SW 1271 (cell line): ENCODE measurements at places on chromosomes 3 and 15.

GRCh38 chr15:58549013-58549784, 117.4 kb downstream of the LIPC start:
- DNase-seq = no peak

DNA sequence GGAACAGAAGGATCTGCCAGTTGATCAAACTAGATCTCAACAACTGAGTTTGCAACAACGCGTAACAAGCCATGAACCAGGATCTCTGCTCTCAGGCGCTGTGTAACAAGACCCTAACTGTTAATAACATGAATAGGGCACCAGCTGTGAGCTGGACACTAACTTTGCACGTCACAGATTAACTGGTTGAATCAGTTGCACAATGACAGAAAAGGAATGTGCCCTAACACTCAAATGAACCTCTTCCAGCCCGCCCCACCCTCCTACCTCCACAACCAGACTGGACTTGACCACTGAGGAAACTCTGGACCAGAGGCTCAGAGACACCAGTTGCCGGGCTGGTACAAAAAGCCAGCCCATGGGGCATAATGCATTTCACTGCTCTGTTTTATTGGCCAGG, 34.3 kb downstream of the MCF2L2 start:
- DNase-seq = no peak

DNA sequence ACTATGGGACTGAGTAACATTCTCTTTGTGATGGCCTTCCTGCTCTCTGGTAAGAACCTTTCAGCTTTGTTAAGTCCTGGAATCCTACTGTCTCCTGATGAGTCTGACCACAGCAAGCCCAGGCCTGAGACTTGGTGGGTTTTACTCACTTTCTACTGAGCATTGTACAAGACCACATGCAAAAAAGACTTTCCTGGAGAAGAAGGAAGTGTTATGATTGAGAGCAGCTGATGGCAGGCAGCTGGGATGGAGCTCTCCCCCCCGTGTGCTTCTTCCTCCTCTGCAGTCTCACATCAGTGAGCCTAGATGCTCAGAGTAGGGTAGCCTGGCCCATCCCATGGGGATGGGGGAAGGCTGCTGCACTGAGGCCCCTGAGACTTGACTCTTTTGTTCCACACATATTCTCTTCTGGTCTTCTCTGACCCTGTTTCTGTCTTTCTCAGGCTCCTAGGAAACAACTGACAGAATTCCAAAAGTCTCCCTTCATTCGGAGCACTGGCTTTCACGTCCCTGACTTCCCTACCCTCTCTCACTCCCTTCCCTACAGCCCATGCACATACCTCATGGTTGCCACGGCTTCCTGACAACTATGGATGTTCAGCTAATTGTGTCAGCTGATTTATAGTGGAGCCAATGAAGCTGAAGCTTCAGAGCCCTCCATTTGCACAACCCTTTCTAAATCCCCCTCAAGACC, 36.6 kb downstream of the CD86 start:
- DNase-seq = no peak

DNA sequence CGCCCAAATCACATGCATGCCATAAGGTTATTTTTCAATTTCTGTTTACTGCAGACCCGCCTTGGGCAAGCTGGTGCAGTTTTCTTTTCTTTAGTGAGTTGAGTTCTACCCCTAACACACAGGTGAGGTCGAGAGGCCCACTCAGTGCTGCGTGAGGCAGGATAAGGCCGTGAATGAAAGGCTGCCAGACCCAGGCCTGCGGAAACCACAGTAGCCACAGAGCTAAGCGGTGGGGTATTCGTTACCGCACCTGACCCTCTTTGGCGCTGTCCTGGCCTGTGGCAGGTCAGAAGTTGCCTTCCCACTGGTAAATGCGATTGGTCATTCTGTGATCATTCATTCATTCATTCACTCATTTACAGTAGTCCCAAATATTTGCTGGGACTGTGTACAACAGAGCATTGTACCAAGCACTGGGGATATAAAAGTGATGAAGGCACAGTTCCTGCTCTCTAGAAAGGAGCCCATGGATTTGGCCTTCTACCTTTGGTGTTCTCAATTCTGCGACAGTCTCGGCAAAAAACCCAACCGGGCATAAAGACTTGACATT, 144.8 kb downstream of the XXYLT1 start:
- DNase-seq = no peak

- DNase-seq = no peak
Measured at GRCh38 chr3:125436921-125437320, 61.8 kb upstream of the ZNF148 start.

DNA sequence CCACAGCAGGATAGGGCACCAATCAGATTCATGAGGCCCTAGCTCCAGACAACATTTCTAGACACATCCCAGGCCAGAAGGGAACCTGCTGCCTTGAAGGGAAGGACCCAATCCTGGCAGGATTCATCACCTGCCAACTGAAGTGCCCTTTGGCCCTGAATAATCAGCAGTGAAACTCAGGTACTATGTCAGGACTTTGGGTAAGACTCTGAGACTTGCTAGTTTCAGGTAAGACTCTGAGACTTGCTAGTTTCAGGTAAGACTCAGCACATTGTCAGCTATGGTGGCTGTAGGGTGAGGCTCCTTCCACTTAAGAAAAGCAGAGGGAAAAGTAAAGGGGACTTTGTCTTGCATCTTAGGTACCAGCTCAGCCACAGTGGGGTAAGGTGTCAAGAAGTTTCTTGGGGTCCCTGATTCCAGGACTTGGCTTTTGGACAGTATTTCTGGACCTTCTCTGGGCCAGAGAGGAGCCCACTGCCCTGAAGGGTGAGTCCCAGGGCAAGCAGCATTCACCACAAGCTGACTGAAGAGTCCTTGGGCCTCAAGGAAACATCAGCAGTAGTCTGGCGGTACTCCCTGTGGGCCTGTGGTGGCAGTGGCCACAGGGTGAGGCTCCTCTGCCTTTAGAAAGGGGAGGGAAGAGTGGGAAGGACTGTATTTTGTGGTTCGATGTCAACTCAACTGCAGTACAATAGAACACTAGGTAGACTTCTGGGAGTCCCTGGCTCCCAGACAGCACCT, 13.7 kb upstream of the COL8A1 start:
- DNase-seq = no peak

GRCh38 chr15:52191207-52191606, at the start of gene GNB5:
Gene GNB5, minus strand, starts transcription at chr15:52191392. Its CDS starts 6,716 bp downstream, at chr15:52184676.
- no peak for DNase-seq

GRCh38 chr3:155870945-155871745, 695 bp downstream of the GMPS start:
- DNase-seq = peak; percentile 42

DNA sequence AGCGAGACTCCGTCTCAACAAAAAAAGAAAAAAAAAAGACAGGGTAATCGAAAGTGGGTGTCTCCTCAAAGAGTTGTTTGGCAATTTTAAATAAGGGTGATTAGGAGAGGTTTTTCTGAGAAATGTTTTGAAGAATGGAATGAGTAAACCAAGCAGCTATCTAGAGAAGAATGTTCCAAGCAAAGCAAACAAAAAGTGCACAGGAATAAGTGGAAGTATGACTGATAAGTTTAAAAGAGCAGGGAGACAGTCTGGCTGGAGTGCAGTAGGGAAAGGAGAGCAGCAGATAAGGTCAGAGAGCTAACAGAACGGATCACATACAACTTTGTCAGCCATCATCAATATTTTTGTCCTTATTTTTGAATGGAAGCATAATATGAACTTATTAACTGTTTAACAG, 853.5 kb downstream of the TUSC7 start:
- no peak for DNase-seq

DNA sequence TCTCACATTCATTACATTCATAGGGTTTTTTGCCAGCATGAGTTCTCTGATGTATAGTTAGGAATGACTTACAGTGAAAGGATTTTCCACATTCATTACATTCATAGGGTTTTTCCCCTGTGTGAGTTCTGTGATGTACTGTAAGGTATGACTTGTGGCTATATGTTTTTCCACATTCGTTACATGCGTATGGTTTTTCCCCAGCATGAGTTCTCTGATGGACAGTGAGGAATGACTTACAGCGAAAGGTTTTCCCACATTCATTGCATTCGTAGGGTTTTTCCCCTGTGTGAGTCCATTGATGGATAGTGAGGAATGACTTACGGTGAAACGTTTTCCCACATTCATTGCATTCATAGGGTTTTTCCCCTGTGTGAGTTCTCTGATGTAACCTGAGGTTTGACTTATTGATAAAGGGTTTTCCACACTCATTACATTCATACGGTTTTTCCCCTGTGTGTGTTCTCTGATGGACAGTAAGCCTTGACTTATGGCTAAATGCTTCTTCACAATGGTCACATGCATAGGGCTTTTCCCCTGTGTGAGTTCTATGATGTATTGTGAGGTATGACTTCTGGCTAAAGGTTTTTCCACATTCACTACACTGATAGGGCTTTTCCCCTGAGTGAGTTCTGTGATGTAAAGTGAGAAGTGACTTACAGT, 47.4 kb downstream of the ZNF717 start:
- no peak for DNase-seq

DNA sequence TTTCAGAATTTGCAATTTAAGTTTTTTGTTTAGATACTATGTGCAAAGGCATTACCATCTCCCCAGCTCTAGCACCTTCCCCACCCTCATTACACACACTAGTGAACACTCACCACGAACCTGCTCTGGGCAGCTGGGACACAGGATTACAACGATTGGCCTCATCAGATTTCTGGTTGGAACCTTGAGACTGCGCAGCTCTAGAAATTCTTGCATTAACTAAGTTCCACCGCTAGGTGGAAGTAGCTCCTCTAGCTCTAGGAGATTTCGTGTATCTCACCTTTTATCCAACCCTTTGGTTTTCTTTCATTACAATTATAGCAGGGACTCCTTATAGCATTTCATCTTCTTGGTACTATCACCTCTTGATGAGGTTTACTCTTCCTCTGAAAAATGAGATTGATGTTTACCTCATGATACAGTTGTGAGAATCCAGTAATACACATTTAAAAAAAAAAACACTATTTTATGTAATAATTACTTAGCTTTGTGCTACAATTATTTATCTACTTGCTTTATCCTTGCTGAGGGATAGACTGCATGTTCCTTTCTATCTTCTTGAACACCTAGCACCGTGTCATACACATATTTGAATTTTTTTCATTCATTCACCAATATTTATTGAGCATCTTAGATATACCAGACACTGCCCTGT, 28.7 kb upstream of the PLOD2 start:
- DNase-seq = peak; percentile 78

- DNase-seq = no peak
Measured at GRCh38 chr3:162112719-162113118, 616.1 kb downstream of the OTOL1 start.

DNA sequence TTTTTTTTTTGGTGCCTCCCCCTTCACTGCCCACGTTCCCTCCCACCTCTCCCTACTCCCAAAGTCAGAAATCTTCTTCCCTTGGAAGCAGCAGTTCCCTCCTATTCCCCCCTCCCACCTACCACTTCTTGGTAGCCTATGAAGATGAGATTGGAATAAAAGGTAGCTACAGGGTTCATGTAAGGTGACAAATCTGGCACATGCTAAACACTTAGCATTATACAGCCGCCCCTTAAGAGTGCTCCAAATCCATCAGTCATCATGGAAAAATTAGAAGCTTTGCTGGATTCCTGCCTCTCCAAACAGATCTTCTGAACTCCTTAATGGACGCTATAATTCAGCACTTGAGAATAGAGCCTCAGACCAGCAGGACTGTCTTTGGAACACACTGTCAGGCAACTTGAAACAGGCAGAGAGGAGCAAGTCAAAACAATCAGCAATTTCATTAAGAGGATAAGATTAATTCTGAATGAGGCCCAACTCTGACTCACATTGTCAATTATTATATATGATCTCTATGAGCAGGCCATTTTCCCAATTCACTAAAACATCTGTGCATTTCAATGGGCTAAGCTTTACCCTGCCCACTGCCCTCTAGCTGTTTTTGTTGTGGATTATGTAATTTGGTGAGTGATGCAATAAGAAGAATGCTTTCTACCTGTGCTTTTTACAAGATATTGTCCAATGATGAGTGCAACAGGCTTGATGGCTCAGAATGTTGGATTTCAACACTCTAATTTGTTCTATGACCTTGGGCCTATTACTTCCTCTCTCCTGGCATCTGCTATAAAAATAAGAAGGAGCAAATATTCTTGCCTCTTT, 34.6 kb upstream of the SPRED1 start:
- no peak for DNase-seq

DNA sequence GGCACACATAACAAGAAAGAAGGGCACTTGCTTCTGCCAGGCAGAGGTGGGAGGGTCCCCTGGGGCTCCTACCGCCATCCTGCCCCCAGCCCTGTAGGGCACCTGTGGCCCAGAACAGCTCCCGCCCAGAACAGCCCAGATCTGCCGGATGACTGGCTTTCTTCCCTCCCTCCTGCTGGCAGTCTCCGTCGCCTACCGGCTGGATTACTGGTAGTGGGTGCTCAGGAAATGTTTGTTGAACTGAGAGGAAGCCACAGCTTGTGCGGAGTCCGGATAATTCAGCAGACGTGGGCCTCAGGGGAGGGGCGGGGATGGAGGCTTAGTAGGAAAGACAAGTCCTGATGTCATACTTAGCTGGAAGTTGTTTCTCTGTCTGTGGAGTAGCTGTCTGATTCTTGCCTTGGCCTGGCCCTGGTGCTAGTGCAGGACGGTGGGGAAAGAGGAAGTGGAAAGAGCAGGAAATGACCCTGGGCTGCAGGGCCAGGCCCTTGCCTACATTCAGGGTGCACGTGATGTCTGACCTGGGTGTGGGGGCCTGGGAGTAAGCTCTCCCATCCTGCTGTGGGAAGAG, 6.7 kb downstream of the CCDC9B start:
- DNase-seq = no peak

- no peak for DNase-seq
Measured at GRCh38 chr3:167874671-167875372, 139.3 kb downstream of the SERPINI1 start.

DNA sequence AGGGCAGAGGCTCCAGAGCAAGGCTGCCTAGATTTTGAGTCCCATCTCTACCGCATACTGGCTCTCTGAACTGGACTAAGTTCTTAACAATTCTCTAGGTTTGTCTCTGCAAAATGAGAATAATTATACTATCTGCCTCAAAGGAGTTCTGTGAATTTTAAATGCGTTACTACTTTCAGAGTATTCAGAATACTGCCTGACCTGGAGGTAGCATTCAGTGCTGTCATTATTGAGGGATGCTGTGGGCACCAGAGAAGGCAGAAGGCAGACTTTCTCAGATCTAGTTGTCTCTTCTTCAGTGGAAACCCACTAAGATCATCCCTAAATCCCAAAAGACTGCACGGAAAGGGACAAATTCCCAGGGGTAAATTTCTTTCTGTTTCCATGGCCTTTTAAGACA, 147.4 kb upstream of the RORA start:
- DNase-seq = no peak
